ENCODE measurements at places on chromosomes 3 and 15.

GRCh38 chr3:189845069-189845468 is 213.9 kb downstream of the TP63 start:
- DNase-seq: no peak

DNA sequence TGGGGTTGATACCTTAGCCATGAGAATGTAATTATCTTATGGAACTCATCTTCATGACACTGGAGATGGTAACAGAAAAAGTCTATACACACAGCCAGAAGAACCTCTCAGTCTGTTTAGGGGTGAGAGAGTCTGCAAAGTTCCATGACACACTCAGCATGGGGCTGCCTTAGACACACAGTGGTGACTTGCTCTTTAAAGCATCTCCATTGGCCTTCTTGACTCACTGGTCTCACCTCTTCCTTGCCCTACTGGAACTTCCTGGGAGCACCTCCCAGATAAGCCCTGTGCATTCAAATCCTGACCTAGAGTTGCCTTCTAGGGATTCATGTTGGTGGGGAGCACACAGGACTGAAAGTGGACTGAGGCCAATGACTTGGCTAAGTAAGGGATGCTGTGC is 9.3 kb downstream of the MAGI1 start:
- no peak for DNase-seq

DNA sequence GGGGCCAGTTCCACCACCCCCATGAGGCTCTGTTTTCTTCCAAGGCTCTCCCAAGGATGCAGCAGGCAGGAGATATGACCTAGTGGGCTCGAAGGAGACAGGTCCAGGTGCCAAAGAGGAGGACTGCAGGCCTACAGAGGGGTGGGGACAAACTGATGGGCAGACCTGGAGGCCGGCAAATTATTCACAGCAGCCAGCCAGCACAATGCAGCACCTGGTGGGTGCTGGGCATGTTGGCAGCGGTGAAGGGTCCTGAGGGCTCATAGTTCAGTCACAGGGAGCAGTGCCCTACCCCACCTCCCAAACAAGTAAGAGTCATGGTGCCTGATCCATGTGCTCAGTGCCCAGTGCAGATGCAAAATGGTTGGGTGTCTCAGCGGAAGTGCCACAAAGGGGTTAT is 171.7 kb downstream of the ABHD5 start:
- DNase-seq: no peak

DNA sequence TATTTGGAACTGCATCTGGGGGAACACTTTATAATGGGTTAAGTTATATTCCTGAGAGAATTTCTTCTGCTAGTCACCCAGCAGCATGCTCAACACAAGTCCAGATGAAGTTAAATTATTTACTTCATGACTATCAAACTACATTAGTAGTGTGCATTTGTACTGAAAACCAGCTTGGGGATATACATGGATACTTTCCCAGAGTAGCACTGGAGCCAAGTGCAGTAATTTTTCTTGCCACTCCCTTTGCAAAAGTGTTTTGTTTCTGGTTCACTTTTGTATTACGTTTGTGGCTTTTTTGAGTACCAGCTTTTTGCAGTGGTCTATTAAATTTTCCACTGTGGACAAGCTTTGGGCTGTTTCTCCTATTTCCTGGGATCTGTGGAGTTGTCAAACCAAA is 243.0 kb downstream of the AGBL1 start:
- no peak for DNase-seq

DNA sequence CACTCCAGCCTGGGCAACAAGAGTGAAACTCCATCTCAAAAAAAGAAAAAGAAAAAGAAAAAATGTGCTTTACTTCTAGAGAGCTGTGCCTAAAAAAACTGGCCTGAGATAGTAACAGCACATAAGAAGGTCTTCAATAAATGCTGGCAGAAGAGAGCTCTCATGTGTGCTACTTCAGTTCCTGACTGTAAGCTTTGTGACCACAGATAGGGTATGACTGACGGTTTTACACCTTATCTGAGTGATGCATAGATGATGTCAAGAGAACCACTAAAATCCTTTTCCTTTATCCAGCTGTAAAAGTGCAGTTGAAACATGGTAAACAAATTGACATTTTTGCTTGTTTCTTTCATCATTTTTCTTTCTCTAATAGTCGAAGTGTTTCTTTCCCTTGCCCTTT is 127.9 kb downstream of the C3orf70 start:
- no peak for DNase-seq

- peak; percentile 50 for DNase-seq
Measured at GRCh38 chr15:57337868-57338411, 38.4 kb upstream of the CGNL1 start.

DNA sequence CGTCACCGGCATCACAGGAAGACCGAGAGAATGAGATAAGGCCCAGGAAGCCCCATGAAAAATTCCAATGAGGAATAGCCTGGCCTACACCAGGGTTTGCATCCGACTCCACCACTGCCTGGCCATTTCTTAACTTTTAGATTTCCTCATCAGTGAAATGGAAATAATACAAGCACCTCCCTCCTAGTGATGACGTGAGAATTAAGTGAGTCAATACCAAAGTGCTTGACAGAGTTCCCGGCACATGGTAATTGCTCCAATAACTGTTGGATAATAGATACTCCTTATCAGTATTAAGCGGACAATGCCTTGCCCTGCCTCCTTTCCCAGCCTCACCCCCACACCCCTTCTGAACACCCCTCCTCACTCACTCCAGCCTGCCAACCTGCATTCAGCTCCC is 105.4 kb downstream of the TLE3 start:
- no peak for DNase-seq

Measured in iris pigment epithelial cell (primary cell).